ENCODE measurements at places on chromosomes 1 and 21.
A peak's percentile ranks its signal among the peaks of the same experiment; 100 is the strongest.

- peak; percentile 44 for DNase-seq
Observed at GRCh38 chr21:26943921-26944320, 23.0 kb downstream of the ADAMTS5 start.

DNA sequence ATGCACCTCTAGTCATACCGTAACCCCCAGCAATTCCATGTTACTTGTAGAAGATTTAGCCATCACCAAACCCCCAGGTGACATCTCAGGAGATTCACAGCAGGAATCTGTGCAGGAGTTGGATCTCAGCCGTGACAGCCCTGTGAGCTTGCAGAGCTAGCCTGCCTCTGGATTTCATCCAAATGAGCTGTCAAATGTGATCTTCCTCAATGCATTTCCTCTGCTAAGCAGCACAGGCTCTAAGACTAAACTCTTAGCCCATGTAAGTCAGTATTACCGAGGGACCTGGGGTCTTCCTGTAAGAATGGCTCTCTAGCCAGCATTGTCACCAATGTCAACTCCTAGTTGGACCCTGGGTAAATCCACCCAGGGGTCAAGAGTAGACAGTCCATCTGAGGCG, 41.7 kb downstream of the UMODL1 start:
- no peak for DNase-seq

GRCh38 chr1:2949966-2950925, 71.0 kb upstream of the ACTRT2 start:
- DNase-seq, result no peak

DNA sequence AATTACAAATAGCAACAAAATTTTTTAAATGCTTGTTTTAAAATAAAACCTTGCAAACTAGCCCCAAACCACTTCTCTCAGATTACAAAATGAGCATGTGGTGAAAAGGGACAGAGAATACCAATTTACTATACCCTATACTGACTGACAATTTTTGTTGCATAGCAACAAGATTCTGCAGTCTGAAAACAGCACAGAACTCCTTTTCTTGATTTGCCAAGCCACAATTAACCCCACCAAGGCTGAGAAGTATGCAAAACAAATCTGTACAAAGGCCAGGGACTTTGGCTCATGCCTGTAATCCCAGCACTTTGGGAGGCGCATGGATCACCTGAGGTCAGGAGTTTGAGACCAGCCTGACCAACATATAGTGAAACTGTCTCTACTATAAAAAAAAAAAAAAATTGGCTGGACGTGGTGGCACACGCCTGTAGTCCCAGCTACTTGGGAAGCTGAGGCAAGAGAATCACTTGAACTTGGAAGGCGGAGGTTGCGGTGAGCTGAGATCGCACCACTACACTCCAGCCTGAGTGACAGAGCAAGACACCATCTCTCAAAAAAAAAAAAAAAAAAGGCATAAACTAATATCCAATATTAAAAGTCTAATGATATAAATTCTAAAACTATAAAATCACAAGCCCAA, 21.8 kb downstream of the ENAH start:
- DNase-seq, result no peak

DNA sequence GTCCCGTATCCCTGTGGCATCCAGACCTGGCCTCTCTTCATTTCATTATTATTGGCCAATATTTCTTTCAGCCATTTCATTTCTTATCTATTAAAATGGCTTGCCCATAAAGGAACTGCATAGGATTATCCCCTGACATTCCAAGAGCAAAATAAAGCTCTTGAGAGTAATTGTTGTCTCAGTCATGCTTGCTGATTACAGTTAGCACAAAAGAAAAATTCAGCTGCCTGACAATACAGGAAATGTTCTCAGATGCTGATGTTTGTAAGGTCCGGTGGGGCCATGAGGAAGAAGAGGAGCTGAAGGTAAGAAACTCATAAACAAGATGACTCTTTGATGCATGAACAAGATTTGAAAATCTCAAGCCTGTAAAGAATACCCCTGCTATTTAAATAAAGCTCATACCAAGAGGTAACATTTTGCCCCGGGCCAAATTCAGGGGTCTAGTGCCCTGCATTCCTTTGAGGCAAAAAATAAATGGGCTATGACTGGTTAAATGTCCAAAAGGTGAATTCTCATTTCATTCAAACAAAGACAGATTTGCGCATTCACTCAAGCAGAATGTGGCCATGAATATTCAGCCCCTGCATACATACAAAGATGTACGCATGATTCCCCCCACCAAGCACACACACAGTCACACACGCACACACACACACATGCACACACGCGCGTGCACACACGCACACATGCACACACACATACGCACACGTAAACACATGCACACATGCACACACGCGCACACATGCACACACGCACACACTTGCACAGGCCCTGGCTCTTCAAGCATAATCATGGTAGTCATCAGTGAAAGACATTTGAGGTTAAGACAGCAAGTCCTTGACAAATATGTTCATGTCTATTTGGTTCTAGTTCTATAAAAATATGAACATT, 44.8 kb downstream of the KCNJ15 start:
- DNase-seq, result no peak

DNA sequence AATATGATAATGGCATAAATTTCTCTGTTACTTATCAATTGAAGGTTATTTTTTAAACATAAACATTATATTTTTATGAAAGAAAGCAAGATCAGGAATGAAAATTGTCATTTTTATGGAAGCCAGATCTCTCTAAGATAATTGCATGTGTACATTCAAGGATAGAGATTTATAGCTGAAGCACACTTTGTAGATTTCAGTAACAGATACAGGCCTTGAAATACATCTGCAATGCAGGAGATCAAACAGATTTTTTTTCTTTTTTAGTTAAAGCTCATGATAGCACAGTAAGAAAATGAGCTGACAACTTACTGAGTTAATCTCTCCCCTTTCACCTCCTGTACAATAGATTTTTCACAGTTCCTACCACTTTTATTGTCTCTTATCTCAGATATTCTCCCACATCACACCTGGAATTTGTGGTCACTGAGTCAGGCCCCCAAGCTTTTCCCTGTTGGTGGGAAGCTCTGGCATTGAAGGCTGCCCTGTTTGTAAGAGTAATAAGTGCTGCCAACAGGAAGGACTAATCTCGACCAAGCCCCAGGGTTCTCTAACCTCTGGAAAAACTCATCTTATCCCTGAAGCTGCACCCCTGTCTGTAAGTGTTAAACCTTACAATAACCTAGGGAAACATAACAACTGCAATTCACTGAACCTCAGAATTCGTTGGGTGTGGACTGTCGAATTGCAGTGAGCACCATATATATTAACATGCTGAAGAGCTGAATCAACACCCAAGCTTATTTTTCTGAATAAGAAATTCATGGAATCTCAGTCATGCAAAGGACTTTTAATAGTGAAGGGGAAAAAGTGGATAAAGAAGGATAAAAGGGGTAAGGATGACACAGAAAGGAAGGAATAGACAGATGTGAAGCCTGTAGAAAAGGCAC, 599.0 kb downstream of the LMO4 start:
- DNase-seq, result no peak

- no peak for DNase-seq
Observed at GRCh38 chr1:13788795-13789194, 88.8 kb downstream of the PRDM2 start.

DNA sequence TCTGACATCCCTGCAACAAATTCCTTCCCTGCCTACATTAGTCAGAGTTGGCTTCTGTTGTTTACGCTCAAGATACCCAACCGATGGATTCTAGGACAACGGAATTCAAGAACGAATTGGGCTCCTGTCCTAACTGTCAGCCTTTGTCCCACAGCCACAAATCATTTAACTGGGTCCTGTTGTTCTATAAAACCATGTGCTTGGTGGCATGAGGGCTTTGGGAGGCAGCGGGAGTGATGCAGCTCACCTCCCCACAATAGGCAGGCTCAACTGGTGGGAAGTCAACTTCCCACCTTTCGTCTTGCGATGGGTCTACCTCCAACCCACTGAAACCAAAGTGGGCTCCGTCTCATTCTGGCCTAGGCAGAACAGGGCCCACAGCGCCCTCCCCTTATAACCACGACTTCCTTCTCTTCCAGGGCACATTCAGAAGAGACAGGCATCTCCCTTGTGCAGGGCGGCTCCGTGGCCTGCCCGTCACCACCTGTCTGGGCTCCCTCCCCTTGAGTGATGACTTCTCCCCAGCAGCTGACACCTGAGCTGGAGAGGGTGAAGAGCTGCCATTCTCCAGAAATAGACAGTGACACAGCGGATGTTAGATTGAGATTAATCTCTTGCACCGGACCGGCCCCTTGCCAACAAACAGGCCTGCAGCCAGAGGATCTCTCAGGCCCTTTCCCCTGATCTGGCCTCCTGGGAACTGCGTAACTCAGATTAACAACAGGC, 26.5 kb downstream of the LRRC38 start:
- DNase-seq, result no peak

DNA sequence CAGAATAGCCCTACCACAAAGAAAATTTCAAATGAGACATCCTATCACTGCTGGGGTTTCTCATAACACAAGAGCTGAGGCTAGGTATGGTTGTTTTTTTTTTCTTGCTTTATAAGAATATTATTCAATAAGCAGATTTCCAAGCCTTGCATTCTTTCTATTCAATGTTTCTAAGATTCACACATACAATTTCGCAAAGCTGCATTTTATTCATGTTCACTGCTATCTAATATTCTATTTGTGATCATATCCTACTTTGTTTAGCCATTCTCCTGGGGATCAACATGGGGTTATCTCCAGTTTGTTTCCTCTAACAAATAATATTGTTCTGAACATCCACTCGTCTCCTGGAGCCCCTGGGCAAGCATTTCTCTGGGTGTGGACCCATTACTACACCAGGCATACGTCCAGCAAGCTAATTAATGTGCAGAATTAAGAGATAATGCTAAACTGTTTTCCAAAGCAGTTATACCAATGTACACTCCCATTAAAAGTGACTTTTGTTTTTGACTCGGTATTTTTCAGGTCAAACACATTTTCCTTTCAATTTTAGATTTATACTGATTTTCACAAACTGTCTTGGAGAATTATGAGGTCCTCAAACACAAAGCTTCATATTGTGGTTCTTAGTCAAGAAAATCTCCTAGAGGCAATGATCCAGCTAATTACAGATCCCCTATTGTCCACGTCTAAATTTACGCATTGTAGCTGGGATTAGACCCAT, 15.7 kb upstream of the HLCS start:
- no peak for DNase-seq

DNA sequence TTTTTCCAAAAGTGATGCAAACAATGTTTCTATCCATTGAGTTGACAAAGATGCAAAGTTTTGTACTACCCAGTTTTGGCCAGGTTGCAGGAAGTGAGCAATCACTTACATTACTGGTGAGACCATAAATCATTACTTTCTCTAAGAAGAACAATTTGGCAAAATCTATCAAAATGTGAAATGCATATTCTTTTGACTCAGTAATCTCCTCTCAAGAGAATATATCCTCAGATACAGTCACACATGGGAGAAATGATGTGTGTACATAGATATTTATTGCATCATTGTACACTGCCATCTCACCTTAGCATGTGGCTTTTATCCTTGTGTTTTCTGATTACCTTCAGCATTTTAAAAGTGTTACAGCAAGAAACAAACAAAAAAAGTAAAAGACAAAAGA, 52.4 kb upstream of the FMO3 start:
- no peak for DNase-seq

- DNase-seq, result no peak
Observed at GRCh38 chr1:111599781-111600693, 19.6 kb upstream of the RAP1A start.

DNA sequence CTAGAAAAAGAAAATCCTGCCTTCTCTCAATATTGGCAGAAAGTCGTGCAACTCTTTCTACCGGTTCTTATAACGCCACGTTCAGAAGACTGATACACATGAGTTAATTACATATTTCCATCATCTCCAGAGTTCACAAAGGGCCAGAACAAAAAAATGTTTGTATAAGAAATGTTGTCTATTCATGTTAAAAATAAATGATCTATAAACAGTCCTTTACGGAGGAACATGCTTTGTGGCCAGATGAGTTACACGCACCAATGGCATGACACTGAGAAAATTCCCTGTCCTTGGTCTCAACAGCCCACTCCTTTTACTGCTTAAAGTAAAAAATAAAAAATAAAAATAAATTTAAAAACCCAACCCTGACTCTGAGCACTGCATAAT, 29.5 kb downstream of the C2CD2 start:
- no peak for DNase-seq

DNA sequence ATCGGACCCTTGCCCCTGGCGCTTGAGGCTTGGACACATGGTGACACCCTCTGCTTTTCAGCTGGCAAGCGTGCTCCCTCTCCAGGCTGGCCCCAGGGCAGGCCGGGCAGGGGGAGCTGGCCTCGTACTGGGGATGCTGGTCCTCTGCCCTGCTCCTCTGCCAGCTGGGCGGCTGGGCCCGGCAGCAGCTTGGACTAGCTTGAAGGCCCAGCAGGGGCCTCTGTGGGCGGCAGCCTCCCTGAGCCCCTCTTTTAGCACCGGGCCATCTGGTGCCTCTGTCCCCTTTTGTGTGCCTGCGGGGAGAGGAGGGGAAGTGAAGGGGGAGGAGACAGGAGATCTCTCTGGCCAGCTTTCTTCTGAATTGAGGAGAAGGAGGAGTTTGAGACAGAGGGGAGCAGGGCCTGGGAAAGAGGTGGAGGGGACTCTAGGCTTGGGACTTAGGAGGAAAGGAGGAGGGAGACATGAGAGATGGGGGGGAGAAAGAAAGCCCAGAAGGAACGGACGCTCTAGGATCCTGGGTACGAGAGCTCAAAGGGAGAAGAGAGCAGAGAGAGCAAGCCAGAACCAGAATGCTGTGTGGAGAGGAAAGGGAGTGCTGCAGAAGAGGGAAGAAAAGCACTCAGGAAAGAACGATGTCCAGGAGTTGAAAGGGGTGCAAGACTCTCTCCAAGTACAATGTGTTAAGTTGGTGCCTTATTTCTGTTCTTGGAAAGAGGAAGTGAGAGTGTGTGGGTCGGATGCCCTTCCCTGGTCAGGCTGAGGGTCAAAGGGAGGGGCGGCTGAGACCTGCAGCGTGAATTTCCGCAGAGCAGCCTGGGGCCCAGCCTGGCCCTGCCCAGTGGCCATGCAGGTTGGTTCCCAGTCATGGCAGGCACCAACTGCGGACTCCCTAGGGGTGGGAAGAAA, 40.3 kb downstream of the IER5 start:
- DNase-seq, result peak; percentile 72

GRCh38 chr1:191346381-191346780, 811.9 kb upstream of the RGS18 start:
- DNase-seq, result no peak

DNA sequence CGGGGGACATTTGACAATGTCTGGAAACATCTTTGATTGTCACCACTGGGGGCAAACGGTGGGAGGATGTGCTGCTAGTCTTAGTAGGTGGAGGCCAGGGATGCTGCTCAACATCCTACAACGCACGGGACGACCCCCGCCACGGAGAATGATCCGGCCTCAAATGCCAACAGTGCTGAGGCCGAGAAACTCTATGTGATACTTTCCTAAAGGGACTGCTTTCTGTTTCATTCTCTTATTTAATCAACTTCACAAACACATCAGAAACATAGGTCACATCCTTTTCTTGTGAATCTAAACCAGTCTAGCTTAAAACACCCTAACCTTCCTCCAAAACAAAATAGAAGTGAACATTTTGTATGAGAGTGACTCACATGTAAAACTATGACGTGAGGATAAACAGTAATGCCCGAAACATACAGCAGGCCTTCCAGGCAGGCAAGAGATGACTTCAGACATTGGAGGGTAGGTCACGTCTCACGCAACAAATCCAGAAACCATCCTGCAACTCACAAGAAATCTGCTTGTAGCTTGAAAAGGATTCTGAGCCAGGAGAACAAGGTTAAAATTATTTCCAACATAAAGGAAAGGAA, 37.2 kb upstream of the ETS2 start:
- no peak for DNase-seq

- no peak for DNase-seq
Observed at GRCh38 chr1:59672851-59673572, 141.7 kb upstream of the HOOK1 start.
